ENCODE measurements at places on chromosomes 7 and 10. TPM values are rescaled to one million over a fixed set of nuclear protein-coding genes. Genes with fewer than 3 reads are reported as not detected.

- peak; percentile 91 for DNase-seq
Observed at GRCh38 chr7:74206589-74207120, 3.2 kb upstream of the LAT2 start.

GRCh38 chr7:74129887-74130286 is 44.3 kb upstream of the EIF4H start:
- DNase-seq = no peak

GRCh38 chr7:81470724-81471379 is 299.0 kb downstream of the HGF start:
- DNase-seq = no peak

- no peak for DNase-seq
Observed at GRCh38 chr7:50502001-50502684, 52.0 kb upstream of the FIGNL1 start.

GRCh38 chr10:91799612-91799975 is 1.4 kb downstream of the TNKS2 start:
- DNase-seq = no peak

The TAS2R16 gene
- not detected for total RNA-seq

DNA sequence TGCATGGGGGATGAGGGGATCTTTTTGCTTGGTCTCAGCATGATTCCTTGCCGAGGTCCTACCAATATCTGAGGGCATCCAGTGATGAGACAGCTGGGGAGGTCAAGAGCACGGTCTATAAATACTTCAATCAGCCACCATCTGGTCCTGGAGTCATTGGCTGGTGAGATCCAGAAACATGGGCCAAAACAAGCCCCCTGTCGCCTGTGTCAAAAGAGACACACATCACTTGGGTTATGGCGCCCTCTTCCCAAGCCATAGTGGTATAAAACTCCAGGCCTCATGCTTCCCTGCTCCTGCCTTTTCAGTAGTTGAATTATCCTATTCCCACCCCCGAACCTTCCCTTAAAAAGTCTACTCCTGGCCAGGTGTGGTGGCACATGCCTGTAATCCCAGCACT is 60.9 kb downstream of the SLC35B4 start:
- no peak for DNase-seq

GRCh38 chr7:124550036-124550435 is 215.6 kb downstream of the GPR37 start:
- no peak for DNase-seq

DNA sequence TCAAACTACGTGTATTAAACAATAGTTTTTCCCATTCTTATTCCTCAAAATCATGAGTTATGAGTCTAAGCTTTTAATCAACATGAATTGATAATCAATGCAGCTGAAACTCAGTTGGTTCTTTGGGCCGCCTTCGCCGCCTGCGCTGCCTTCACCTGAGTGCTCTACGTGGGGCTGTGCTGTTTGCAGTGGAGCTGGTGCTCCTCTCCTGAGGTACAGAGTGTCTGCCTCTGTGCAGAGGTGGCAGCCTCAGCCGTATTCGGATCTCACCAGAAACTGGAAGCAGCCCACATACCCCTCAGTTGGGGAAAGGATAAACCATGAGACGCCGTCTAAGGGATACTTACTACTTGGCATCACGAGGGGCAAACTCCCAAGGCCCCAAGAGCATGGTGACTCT is 15.5 kb downstream of the NOM1 start:
- no peak for DNase-seq

The GSDME gene
- total RNA-seq = 2.5 TPM

- no peak for DNase-seq
Observed at GRCh38 chr10:89390476-89391225, 1.8 kb upstream of the IFIT1 start.

DNA sequence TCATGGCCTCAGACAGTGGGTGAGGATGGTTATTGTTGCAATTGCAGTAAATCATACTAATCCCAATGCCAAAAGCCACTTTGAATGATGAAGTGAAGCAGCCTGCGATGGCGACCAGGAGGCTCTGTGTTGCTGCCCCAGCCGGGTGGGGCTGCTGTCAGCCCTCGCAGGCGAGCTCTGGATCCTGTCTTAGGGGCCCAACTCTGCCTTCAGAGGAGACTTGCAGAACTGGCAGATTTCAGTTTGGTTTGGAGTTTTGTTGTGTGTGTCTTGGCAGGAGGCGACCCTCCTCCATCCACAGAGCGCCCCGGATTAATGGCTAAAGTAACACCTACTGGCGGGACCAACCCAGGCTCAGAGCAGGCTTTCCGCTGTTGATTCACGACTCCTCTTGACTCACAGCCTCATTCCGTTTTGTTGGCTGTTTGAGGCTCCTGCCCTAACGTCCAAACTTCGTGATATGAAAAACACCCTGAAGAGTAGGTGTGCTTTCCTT is 67.9 kb upstream of the BMPER start:
- DNase-seq = no peak

The KIAA1217 gene
- 0.06 TPM for total RNA-seq

GRCh38 chr7:117675497-117676435 is 195.9 kb downstream of the CFTR start:
- no peak for DNase-seq

DNA sequence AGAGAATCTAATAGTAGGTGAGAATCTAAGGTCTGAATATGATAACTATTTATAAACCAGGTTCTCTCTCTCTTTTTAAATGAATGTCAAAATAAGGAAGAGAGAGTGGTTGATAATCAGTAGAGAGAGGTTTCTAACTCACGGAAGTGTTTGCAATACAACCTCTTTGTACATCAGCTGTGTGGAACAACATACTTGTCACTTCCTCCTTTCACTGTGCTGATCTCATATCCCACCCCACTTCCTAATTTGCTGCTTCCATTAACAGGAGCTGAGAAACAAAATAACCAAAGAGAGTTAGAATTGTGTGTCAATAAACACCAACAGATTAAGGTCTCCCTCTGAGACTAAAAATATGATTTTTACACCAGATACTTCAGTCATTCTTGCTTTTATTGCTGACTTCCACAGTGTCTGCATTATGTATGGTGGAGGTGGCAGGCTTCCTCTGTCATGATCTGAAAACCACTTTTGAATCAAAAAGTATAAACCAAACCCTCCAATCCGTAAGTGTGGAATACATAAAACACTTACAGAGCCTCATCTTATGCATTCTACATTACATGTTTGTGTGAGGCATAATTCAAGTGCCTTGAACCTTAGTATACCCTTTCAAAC is 25.0 kb downstream of the CACUL1 start:
- no peak for DNase-seq

GRCh38 chr7:149179241-149179640 is 16.1 kb upstream of the ZNF282 start:
- DNase-seq = no peak

GRCh38 chr10:44977287-44978212 is 1.1 kb downstream of the DEPP1 start:
- DNase-seq = no peak

The CFAP69 gene
- not detected for total RNA-seq

DNA sequence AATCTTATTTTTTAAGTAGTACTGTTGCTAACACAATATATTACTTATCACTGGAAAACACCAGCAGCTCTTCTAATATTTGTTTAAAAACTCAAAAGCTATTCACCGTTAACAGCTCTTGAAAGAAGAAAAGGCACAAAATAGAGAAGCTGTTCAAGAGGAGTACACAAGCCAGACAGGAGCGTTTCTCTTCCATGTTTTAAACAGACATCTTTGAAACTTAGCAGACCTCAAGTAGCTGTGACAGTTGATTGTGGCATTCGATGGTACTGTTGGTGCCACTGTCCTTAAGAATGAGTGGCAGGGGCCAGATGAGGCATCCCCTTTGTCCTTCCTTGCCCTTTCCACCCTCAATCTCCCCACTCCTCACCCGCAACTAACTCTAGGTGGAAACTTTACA is 81.6 kb upstream of the PRR15 start:
- DNase-seq = no peak

DNA sequence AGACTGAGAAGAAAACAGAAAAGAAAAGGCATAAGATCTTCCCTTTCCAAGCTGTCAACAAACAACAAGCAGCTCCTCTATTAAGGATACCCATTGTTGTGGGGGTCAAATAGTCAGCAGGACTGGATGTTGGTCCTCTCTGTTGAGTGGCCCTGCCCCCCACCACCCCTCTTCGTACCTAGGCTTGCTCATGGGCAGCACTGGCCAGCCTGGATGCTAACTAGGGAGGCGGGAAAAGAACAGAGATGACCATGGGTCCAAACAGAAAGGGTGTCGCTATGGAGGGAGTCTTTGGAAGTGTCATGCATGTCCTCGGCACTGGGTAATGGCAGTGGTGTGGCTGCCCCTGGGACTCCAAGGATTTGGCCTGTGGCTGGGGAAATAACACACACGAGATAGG is 45.6 kb downstream of the SPDYE5 start:
- no peak for DNase-seq

The C10orf67 gene
- not detected for total RNA-seq

- no peak for DNase-seq
Observed at GRCh38 chr7:30866939-30867338, 44.7 kb upstream of the AQP1 start.

DNA sequence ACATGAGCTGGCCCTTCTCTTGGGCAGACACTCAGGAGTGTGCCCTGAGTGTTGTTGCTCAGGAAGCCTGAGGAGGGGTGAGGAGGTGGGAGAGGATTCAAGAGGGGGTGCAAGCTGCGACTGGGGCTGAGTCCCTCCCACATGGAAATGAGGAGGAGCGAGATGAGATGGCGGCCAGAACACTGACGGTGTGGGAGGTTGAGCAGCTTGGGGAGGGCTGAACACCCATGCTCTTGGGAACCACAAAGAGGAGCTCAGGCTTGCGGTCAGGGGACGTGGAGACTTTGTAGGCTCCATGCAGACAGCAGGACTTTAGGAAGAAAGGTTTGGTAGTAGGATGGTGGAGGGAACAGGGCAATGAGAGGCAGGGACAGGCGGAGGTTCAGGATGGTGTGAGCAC is 163.2 kb upstream of the SHH start:
- no peak for DNase-seq

GRCh38 chr7:116443101-116443523 is 56.4 kb upstream of the CAV2 start:
- DNase-seq = no peak

The CHST3 gene
- not detected for total RNA-seq

DNA sequence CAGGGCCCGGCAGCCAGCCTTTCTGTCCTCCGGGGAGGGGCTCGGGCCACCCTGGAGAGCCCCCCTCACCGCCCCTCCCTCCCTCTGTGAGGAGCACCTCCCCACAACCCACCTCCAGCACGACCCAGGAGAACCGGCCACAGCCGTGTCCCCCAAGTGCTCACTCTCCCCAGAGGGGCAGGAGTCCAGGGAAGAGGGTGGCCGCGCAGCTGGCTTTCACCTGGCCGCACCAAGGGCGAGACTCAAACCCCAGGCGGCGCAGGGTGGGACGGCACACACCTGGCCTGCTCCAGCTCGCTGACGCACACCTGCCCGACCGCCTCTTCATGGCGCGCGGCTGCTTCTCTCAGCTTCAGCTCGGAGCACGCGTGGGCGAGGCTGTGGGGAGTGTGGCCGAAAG is 73.4 kb downstream of the CFAP46 start:
- DNase-seq = peak; percentile 20

The UCMA gene
- total RNA-seq = not detected

The ZNF248 gene
- 12.5 TPM for total RNA-seq

DNA sequence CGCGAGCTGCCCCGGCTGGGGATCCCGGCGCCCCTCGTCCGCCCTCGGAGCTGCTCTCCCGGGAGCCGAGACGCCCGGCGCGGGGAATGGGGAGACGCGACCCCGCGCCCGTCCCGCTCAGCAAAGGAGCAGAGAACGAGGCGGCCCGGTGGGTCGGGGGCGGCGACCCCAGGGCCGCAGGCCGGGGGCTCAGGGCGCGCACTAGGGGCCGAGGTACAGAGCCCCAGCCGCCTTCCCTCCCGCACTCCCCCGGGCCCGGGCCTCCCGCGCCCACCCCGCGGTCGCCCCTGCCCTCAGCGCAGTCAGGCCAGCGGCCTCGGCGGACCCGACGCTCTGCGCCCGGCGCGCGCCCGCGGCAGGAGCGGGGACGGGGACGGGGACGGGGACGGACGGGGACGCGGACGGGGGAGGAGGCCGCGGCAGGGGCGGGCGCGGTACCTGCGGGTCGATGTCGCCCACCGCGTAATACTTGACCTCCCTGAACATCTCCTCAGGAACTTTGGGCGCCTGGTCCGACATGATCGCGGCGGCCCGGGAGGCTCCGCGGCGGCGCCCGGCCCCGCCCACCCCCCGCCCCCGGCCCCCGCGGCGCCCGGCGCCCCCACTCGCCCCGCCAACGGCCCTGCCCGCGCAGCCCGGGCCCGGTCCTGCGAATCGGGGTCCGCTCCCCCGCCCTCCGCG is 373 bp downstream of the PAXIP1 start:
- peak; percentile 70 for DNase-seq

DNA sequence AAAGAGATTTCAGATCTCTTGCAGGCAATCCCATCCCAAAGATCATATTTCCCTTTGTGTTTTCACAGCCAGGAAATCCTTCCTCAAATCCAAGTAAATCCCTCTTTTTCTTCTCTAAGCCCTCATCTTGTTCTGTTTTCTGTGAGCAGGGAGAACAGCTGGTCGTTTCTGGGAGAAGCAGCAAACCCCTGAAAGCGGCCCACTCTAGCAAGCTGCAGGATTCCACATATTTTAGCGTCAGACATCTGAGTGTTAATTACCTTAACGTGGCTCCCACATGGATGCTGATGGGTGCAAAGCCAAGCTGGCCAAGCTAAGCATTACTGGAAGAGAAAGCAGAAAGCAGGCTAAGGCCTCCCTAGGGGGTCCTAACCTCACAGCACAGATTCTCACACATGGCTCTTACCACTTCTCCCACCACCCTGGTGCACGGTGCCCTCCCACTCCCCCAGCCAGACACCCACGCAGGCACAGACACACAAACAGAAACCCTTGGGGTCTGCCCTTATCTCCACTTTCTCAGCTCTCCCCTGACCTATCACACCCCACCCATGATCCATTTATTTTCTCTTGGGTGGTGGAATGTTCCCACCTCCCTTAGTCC is 551.0 kb upstream of the AUTS2 start:
- DNase-seq = no peak

- DNase-seq = no peak
Observed at GRCh38 chr7:39252916-39253315, 275.2 kb downstream of the POU6F2 start.

- no peak for DNase-seq
Observed at GRCh38 chr7:133044722-133045473, 37.0 kb downstream of the CHCHD3 start.
